ENCODE measurements at places on chromosomes 2 and 18. TPM values are rescaled to one million over a fixed set of nuclear protein-coding genes. Genes with fewer than 3 reads are reported as not detected.

CYP27C1 gene
- not detected for polyA plus RNA-seq

DSG3 gene
- not detected for polyA plus RNA-seq

NOSTRIN gene
- not detected for polyA plus RNA-seq

DPP4 gene
- 13.3 TPM for polyA plus RNA-seq

CEP68 gene
- polyA plus RNA-seq: 34.7 TPM

ESPNL gene
- not detected for polyA plus RNA-seq

ADD2 gene
- polyA plus RNA-seq: 3.3 TPM

CXCR1 gene
- not detected for polyA plus RNA-seq

FHL2 gene
- polyA plus RNA-seq: 2.8 TPM

RGPD4 gene
- polyA plus RNA-seq: not detected
